Liver (tissue), 10 donors: ENCODE measurements at places on chromosomes 5 and 9.

DNA sequence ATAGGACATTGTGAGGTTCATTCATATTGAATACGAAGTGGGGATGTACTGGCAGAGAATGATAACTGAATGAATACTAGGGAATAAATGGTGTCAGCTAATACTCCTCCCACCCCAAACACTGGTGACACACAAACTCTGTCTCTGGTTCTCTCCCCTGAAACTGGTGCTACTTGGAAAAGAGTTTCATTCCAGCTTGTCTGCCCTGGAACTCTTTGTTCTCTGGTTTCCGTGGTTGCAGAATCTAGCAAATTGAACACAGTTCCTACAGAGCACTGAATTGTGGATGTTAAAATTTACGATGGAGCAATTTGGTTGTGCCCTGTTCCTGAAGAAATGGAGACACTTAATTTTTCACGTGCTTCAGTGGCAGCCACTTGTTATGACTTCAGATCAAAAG is 181.7 kb downstream of the KCTD16 start:
- H3K27ac ChIP-seq = no peak overlapping the region
- H3K27me3 ChIP-seq = no peaks in the 10 kb centered on the region
- H3K4me3 ChIP-seq = no peak overlapping the region
- H3K36me3 ChIP-seq = no peaks in the 10 kb centered on the region
- DNase-seq = no peak

DNA sequence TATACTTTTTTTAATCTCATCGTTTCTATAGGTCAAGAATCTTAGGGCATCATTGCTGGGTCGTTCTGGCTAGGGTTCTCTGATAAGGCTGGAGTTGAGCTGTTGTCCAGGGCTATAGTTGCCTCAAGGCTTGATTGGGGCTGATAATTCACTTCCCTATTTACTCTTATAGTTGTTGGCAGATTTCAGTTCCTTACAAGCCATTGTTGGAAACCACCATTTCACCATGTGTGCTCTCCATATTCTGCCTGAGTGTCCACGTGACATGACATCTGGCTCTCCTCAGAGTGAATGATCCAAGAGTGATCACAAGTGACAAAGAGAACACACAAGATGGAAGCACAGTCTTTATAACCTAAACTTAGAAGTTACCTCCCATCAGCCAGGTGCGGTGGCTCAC is 852.2 kb downstream of the EFNA5 start:
- H3K27ac ChIP-seq = no peak overlapping the region
- no peak overlapping the region for H3K4me3 ChIP-seq
- no peaks in the 10 kb centered on the region for H3K27me3 ChIP-seq
- no peaks in the 10 kb centered on the region for H3K36me3 ChIP-seq

DNA sequence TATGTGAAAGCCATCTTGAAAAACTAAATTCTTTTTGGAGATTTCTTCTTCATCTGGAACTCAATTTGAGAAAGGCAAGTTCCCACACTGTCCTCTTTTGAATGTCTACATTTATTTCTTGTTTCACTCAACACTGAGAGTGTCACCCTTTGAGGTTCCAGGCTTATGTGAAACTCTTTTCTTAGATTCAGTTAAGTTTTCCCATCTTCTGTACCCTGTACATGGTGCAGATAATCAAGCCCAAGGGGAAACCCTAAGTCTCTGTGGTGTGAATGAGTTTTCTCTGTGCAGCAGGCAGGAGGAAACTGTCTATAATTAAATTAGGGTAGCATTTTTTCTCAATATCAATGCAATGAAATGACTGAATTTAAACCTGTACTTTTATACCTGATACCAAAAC is 72.3 kb upstream of the PRLR start:
- no peaks in the 10 kb centered on the region for H3K36me3 ChIP-seq
- H3K4me1 ChIP-seq = no peaks in the 10 kb centered on the region

- no peak overlapping the region for H3K27ac ChIP-seq
- no peaks in the 10 kb centered on the region for H3K27me3 ChIP-seq
- no peak overlapping the region for H3K4me3 ChIP-seq
Observed at GRCh38 chr9:26169708-26170107, 491.5 kb upstream of the TUSC1 start.

- no peak overlapping the region for H3K27ac ChIP-seq
- peaks cover 8% of the 10 kb centered on the region for H3K27me3 ChIP-seq
- no peaks in the 10 kb centered on the region for H3K36me3 ChIP-seq
- DNase-seq = no peak
- H3K4me1 ChIP-seq = no peaks in the 10 kb centered on the region
- no peak overlapping the region for H3K4me3 ChIP-seq
Observed at GRCh38 chr5:181168595-181169118, 21.3 kb downstream of the OR2V2 start.

DNA sequence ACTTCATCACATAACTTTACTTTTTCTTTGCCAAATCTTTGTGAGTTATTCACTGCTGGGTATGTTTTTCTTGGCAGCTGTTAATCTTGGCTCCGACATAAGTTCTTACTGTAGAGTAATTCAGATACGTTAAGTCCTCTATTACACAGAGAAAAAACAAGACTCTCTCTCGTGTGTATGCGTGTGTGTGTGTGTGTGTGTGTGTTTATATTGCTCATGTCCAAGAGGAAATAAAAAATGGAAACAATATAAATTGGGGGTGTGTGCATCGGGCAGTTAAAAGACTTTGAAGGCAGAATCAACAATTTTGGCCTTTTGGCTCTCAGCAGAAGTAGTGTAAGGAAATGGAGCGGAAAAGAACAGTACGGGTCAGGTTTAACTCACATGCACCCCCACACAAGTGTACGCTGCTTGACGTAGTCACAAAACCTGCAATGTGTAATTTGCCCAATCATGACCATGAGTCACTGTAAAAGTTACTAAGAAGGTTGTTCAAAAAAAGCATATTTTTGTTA is 67.2 kb upstream of the IFNE start:
- no peaks in the 10 kb centered on the region for H3K36me3 ChIP-seq
- no peak overlapping the region for H3K4me3 ChIP-seq
- no peaks in the 10 kb centered on the region for H3K4me1 ChIP-seq
- H3K27me3 ChIP-seq = no peaks in the 10 kb centered on the region

- peaks cover 1% of the 10 kb centered on the region for H3K36me3 ChIP-seq
- no peak overlapping the region for H3K27ac ChIP-seq
- no peaks in the 10 kb centered on the region for H3K4me1 ChIP-seq
- H3K27me3 ChIP-seq = no peaks in the 10 kb centered on the region
Observed at GRCh38 chr5:424301-425110, 18.5 kb upstream of the EXOC3 start.

- H3K4me1 ChIP-seq = peaks cover under 1% of the 10 kb centered on the region
- H3K27ac ChIP-seq = no peak overlapping the region
- H3K27me3 ChIP-seq = no peaks in the 10 kb centered on the region
- no peak for DNase-seq
- H3K36me3 ChIP-seq = peaks cover 46% of the 10 kb centered on the region
- no peak overlapping the region for H3K4me3 ChIP-seq
Observed at GRCh38 chr9:71704796-71705195, 63.5 kb downstream of the CEMIP2 start.

- no peaks in the 10 kb centered on the region for H3K4me1 ChIP-seq
- H3K27me3 ChIP-seq = no peaks in the 10 kb centered on the region
- DNase-seq = no peak
- H3K4me3 ChIP-seq = no peak overlapping the region
- no peaks in the 10 kb centered on the region for H3K36me3 ChIP-seq
- no peak overlapping the region for H3K27ac ChIP-seq
Observed at GRCh38 chr5:179923436-179923835, 15.7 kb upstream of the TBC1D9B start.

- DNase-seq = no peak
- H3K36me3 ChIP-seq = no peaks in the 10 kb centered on the region
- H3K4me3 ChIP-seq = no peak overlapping the region
- no peak overlapping the region for H3K27ac ChIP-seq
Observed at GRCh38 chr5:17187011-17187785, 30.2 kb upstream of the BASP1 start.

DNA sequence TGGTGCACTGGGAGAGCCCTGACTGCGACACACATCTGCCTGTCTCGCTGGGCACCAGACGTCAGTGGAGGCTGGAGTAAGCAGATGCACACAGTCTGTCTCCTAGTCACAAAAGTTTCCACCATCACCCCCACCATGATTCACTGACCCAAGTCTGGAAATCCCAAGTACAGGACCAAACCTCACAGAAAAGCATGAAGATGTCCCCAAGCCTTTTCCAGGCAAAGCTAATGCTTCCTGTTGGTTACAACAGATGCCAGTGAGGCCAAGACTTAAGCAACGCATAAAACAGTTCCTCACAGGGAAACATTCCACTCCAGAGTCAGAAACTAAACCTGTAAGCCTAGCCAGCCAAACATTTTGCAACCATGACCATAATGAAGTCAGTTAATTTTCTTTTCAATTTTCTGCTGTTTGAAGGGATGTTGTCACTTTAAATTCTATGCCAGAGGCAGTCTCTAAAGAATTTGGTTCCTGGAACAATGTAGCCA is 259.3 kb upstream of the SLC30A5 start:
- H3K27me3 ChIP-seq = no peaks in the 10 kb centered on the region
- no peak overlapping the region for H3K27ac ChIP-seq
- peaks cover 6% of the 10 kb centered on the region for H3K4me1 ChIP-seq
- H3K4me3 ChIP-seq = no peak overlapping the region
